ENCODE measurements at places on chromosomes 12 and 14.

GRCh38 chr14:92287987-92288386 is 35.0 kb upstream of the SLC24A4 start:
- DNase-seq: no peak

GRCh38 chr12:95600567-95600966 is 49.3 kb upstream of the USP44 start:
- DNase-seq: no peak

- no peak for DNase-seq
These were observed 1.6 kb upstream of the PTPRB start for GRCh38 chr12:70638639-70639360.

DNA sequence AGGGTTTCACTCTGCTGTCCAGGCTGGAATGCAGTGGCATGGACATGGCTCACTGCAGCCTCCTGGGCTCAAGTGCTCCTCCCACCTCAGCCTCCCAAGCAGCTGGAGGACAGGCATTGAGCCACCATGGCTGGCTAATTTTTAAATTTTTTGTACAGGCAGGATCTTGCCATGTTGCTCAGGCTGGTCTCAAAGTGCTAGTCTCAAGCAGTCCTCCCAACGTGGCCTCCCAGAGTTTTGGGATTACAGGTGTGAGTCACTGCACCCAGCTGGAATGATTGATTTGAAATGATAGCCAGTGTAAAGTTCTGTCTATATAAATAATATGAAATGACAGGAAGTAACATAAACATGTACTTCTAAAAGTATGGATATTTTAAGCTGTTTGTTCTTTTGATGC is 172.7 kb downstream of the FUT8 start:
- no peak for DNase-seq

- DNase-seq: no peak
These were observed 4.1 kb upstream of the CISTR start for GRCh38 chr12:53755893-53756292.

Measured in activated effector memory CD4-positive, alpha-beta T cell treated with anti-CD3 and anti-CD28 coated beads, Interleukin-2, amount 50 U/mL, for 16 hours (primary cell).